ENCODE measurements at places on chromosomes 11 and 22.

DNA sequence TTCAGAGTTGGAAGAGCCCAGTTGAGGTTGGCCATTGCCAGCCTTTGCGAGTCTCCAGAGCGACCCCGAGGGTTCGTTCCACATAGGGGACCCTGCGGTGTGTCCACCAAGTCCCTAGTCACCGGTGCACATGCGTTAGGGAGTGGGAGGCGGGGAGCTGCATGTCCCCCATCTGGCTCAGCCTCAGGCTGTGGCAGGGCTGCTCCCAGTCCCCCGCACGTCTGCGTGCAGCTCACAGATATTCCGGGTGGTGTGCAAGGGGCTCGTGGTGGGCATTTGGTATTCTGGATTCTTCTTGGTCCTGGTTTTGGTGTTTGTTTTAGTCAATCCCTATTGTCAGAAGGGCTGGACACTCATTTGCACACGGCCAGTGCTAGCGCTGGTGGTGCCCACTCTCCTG lies 48.8 kb downstream of the MUC6 start:
- DNase-seq, result no peak

GRCh38 chr22:37014835-37015586 lies 4.2 kb downstream of the TST start:
- no peak for DNase-seq

DNA sequence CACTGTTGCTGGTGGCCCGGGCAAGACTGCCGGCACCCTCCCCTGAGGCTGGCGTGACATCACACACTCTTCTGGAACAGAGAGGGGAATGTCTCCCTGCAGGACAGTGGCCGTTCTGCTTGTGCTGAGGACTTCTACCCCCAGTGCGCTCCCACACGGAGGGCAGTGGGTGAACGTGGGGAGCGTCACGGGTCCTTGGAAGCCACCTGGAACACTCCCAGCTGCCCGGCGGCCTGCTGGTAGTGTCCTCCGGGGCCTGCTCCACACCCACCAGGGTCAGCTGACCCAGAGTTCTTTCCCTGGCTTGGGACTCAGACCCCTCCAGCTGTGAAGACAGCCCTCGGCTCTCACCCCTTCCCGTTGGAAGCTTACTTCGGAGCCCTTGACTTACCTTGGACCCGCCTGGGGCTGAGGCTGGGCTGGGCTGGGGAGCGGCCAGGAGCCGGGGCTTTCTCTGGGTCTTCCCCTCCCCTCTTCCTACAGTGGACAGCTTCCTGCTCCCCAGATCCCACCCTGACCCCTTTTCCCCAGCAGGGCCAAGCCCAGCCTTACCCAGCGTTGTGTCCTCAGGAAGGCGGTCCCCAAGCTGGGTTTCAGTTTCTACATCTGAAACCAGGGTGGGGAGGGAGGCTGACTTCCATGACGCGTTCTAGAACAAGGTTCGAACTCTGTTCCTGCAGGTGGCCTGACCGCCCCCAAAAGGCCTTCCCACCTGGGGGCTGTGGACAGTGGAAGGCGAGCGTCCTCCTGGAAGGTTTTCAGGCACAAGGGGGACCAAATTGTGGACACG lies 14.8 kb upstream of the GAL start:
- no peak for DNase-seq

DNA sequence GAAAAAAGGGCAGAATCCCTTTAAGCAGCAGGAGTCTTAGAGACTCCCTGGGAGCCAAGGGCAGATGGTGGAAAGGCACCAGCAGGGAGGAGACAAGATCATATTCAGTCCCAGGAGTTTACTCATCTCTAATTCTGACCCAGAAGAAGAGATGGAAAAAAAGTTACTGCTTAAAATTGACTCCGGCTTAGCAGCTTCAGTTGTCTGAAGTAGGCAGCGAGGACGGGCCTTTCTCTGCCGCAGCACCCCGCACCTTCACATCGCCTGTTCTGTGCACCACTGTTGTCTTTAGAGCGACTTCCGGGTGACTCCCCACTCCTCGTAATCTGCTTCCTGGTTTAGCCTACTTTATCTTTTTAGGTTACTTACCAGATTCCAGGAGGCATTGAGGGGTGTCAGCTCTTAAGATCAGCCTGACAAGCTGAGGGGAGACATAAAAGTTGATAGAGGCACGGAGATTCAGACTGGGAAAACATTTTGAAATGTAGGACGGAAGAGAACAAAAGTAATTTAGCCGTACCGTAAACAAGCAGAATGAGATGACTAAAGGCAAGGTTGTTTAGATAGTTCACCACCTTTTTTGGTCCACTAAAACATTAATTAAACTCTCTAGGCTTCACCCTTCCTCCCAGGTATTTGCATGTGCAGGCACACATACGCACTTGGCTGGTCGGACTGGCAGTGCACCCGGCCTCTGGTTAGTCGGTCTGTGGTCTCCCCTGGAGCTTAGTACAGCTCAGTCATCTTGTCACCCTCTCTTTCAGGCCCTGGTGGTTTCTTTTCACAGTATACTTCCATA lies 74.3 kb downstream of the CECR2 start:
- no peak for DNase-seq

DNA sequence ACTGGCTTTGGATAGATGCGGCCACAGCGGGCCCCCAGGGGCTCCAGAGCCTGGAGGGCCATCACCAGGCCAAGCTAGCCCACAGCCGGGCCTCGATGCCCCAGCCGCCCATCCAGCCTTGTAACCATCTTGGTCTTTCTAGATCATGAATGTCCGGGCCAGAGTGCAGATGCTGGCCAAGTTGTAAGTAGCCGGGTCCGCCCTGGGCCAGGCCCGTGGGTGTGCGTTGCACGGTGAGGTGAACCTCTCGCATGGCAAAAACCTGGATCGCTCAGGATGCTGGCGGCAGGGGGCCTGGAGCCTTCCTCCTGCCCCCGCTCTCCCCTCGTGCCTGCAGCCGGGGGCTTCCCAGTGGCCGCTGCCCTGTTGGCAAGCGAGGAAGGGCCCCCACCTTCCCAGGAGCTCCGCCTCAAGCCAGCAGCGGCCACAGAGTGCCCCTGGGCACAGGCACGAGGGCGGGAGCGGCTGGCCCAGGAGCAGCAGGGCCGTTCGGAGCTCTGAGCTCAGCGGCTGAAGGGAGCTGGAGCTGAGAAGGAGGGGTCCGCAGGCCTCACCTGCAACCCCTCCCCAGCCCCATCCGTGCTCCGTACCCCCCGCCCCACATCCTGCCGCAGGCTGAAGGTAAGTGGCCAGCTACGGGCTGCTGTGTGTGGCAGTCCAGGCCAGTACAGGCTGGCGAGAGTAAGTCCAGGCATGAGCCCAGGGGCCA lies 10.9 kb upstream of the MRPL23 start:
- peak; percentile 51 for DNase-seq

GRCh38 chr11:10634407-10634806 lies 59.1 kb downstream of the IRAG1 start:
- DNase-seq, result no peak

Data from sciatic nerve (tissue), 2 donors.